ENCODE measurements at places on chromosomes 2 and 18.
A peak's percentile ranks its signal among the peaks of the same experiment; 100 is the strongest.

GRCh38 chr18:8461544-8461943 is 147.7 kb upstream of the RAB12 start:
- no peak for DNase-seq

DNA sequence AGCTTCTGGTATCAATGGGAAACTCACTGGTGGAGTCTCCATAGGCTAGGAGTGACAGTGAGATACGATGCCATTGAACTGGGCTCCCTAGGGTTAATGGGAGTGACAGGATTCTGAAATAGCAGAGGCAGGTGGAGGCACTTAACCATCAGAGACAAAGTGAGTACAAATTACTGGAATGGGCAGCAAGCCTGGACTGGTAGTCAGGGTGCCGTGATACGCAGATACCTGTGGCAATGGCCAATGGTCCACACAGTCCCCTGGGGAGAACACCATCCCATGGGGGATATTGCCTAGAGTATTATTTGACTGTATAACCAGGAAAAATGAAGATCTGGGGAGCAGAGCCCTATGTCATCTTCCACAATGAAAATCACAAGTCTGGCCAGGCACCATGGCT is 17.3 kb downstream of the CHCHD5 start:
- DNase-seq, result no peak

DNA sequence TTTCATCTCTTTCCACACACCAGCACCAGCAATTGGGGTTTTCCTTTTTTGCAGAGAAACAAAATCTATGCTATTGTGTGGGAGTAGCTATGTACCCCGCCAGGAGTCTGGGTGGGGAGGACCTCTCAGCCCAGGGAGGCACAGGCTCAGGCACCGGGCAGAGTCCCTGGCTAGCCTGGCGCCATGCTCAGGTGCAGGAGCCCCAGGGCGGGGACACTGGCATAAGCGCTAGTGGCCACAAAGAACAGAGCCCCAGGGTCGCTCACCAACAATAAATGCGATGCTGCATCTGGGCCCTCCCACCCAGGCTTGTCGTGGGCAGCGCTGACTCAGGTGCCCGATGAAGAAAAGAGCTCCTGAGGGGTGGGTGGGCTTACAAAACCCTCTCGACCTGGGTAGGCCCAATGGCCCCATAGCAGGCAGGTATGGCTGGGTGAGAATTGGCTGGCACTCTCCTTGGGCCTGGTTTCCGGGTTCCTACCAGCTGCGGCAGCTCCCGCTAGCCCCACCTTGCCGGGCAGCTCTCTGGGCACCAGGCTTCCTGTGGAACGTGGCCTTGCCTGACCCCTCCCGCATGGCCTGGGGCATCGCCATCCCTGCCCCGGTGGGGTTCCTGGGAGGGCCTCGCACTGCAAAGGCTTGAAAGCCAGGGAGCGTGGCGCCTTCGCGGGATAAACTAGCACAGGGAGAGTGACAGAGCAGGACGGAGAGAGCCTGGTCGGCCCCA is 31.8 kb upstream of the COL6A3 start:
- DNase-seq, result no peak

DNA sequence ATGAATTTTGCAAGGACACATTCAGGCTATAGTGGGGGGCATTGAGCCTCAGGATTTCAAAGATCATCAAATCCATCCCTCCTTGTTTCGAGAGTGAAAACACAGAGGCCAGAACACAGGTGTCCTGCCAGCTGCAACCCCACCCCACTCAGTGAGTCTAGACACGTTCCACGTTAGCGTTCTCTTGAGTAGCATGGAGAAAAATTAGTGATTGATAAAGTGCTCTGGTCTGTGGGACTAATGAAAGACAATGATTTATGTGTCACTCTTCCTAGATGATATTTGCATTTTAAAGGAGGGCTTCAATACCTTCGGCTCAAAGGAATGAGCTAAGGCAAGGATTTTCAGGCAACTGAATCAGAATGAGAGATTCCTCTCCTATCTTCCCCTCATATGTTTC is 43.8 kb downstream of the SLC4A3 start:
- DNase-seq, result no peak

GRCh38 chr2:174613531-174613930 is 15.9 kb upstream of the WIPF1 start:
- no peak for DNase-seq

GRCh38 chr2:88177556-88177955 is 7.4 kb downstream of the THNSL2 start:
- DNase-seq, result no peak

- no peak for DNase-seq
Observed at GRCh38 chr2:223649554-223650533, 47.7 kb upstream of the SCG2 start.

DNA sequence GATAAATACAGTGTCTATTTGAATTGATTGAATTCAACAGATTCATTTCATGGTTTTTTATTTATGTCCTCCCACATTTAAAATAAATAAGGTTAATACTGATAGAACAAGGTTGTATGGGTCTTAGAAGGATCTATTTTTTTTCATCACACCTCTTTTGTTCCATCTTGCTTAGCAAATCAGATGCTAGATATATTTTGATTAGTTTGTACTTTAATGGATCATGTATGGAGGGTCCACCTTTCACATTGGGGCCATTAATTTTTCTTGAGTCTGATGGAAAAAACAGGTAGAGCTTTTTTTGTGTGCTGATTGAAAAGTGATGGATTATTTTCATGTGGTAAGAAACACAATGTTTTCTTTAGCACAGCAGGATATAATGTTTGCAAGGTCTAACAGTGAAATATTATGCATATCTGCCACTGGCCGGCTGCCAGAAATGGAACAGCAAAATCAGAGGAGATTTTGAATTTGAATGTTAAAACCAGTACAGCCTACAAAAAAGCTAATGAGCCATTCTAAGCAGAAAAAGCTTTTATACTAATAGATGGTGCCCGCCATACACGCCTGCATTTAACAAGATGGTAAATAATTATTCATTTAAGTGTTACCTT is 188.1 kb upstream of the ETAA1 start:
- peak; percentile 6 for DNase-seq

- no peak for DNase-seq
Observed at GRCh38 chr2:110688594-110689091, 10.8 kb upstream of the BUB1 start.

DNA sequence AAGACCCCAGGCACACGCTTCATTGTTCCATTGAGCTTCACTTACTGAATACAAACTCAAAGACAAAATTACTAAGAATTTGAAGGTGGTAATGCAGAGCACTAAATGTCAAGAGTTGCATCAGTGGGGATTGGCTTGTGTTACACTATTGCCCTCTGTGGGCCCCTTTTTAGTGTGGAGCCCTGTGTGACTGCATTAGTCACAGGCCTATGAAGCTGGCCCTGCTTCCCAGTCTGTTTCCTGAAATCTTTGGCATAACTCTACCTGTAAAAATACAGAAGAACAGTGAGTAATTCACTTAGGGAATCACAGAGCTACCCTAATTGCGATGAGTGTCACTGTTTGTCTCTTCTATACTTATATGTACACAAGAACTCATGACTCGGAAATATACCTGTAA is 40.0 kb upstream of the STPG4 start:
- DNase-seq, result no peak

GRCh38 chr18:26454616-26455015 is 93.7 kb downstream of the KCTD1 start:
- no peak for DNase-seq

- no peak for DNase-seq
Observed at GRCh38 chr2:24945907-24946306, 25.8 kb downstream of the DNAJC27 start.

DNA sequence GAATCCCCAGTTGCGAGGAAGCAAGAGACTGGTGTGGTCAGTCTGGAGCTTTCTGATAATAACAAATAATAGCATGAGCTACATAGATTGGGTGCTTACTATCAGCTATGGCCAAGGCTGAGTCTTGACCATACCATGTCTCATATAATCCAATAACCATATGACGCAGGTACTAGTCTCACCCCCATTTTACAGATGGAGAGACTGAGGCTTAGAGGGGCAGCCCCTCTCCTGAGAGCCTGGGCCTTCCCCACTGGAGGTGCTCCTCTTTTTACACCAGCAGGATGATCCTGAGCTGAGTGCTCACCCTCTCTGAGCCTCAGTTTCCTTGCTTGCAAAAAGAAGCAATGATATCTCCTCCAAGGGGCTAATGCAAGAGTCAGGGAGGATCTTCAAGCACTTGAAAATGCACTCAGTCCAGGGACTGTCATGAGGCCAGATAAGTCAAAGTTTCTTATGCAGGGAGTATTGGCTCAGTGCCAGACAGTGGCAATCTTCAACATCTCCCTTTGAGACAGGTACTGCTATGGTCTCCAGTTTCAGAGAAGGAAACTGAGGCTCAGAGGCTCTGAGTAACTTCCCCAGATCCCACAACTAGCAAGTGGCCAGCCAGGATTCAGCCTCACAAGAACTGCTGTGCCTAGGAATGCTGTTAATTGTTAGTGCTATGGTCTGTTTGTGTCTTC is 149.7 kb downstream of the TFCP2L1 start:
- DNase-seq, result no peak

GRCh38 chr2:62794791-62795190 is 89.3 kb downstream of the EHBP1 start:
- DNase-seq, result peak; percentile 73

GRCh38 chr2:237660381-237660900 is 33.1 kb downstream of the LRRFIP1 start:
- no peak for DNase-seq

- DNase-seq, result no peak
Observed at GRCh38 chr2:230601510-230601909, 111.1 kb upstream of the CAB39 start.

- no peak for DNase-seq
Observed at GRCh38 chr2:25649786-25650185, 23.6 kb downstream of the DTNB start.

DNA sequence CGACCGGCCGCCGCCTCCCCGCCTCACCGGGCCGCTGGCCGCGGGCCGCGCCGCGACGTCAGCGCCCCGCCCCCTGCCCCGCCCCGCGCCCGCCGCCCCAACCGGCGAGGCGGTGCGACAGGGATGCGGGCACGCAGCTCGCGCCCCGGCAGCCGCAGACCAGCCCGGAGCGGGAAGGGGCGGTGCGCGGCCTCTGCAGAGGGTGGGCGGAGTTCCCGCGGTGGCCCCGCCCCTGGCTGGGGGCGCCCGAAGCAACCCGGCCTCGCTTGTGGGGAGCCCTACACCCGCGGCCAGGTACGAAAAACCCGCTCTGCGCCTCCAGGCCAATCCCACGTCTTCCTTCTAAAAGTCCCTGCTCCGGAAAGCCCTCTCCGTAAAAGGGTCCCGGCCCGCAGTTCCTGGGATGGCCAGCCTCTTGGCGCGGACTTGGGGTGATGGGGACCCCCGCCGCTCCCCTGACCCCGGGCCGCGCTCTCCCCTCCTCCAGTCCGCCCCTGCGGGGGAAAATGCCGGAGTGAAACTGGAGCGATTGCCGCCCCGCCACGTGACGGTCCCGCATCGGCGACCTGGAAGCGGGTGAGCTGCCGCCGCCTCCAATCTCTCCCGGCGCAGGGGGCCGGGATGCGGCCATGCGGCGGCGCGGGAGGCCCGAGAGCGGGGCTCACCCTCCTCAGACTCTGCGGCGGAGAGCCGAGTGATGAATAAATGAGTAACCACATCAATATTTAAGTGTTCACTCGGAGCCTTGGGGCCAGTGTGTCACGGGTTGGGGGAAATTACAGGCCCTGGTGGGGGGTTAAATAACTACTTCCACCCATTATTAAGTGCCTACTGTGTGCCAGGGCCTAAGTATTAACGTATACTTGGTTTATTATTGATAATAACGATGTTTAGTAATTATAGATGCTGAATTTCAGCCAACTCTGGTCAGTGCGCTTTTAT is at the start of gene RAB11FIP5:
Gene RAB11FIP5 (minus strand): TSS at position 36 of the 942 bp plus-strand sequence. CDS start 171 bp downstream, outside the sequence.
- DNase-seq, result peak; percentile 81

DNA sequence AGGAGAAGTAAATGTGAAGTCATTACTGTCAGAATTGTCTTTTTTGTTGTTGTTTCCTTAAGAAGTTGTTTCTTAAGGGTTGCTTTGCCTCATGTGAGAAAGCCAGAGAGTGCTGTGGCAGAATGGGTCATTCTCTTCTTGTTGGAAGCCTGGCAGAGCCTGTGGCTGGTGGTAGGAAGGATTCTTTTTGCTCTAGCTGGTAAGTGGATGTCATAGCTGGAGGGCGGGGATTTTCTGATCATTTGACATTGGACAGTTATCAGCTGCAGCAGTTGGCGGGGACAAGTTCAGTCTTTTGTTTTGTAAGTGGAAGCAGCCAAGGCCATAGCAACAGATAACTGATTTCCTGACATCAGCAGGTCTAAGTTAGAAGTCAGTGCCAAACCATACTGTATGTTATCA is 5.5 kb upstream of the RMDN2 start:
- peak; percentile 61 for DNase-seq

GRCh38 chr2:172248381-172248780 is 145.7 kb upstream of the DLX2 start:
- no peak for DNase-seq

- peak; percentile 48 for DNase-seq
Observed at GRCh38 chr18:57447154-57447621, 12.0 kb downstream of the ONECUT2 start.

- DNase-seq, result no peak
Observed at GRCh38 chr2:62200291-62200841, 4.5 kb downstream of the B3GNT2 start.

- no peak for DNase-seq
Observed at GRCh38 chr2:217788669-217789002, 214.2 kb downstream of the TNS1 start.

DNA sequence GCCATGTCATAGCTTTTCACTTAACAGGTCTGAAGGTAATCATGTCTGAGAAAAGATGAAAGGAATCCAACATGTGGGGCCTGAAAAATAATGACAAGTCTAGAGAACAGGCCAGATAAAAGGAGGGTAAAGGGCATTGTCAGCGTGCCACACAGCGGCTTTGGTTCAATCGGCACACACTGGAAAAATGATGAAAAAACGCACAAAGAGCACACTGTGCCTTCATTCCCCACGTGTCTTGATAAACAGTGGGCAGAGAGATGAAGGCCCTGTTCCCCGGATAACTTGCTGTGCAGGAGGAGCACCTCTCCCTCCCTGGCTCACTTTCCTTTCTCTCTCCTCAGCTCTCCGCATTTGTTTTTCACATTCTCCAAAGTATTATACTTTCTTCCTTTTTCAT is 766.3 kb downstream of the TDRD15 start:
- no peak for DNase-seq

DNA sequence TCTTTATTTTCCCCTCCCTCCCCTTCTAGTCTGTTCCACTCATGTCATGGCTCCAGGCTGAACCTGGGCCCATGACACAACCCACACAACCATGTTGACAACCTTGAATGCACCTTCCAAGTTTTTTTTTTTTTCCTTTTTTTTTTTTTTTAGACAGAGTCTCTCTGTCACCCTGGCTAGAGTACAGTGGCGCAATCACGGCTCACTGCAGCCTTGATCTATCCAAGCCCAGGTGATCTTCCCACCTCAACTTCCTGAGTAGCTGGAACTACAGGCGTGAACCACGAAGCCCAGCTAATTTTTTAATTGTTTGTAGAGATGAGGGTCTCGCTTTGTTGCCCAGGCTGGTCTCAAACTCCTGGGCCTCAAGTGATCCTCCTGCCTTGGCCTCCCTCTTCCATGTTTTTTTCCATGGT is 21.9 kb upstream of the ROCK2 start:
- DNase-seq, result no peak

DNA sequence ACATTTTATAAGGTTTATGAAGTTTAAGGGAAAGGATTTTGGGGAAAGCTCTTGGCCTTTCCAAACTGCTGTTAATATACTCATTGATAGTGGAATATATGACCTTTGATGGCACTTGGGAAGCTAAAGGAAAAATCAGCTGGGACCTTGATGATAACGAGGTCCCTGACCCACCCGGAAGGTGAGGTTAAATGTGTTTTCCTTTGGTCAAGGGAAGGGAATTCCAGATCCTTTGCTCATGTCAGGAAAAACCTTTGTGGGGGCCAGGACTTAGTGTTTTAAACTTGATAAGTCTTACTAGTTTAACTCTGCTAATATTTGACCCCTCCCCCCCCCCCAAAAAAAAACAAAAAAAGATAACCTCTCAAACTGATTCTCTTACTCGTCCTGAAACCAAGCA is 50.7 kb downstream of the CRIM1 start:
- no peak for DNase-seq
